ENCODE measurements at places on chromosomes 5 and 9.

GRCh38 chr9:517993-518392 lies 303.3 kb downstream of the DOCK8 start:
- no peak for DNase-seq

GRCh38 chr9:3497857-3498256 lies 27.9 kb downstream of the RFX3 start:
- no peak for DNase-seq

- DNase-seq, result no peak
These were observed 25.9 kb downstream of the SRFBP1 start for GRCh38 chr5:121987685-121988073.

DNA sequence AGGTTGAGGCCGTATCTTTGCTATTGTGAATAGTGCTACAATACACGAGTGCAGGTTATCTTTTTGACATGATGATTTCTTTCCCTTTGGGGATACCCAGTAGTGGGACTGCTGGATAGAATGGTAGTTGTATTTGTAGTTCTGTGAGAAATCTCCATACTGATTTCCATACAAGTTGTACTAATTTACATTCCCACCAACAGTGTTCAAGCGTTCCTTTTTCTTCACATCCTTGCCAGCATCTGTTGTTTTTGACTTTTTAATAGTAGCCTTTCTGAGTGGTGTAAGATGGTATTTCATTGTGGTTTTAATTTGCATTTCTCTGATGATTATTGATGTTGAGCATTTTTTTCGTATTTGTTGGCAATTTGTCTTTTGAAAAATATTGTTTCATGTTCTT lies 41.4 kb downstream of the CNOT6 start:
- DNase-seq, result no peak

GRCh38 chr5:169223595-169223953 lies 77.4 kb downstream of the SLIT3 start:
- DNase-seq, result no peak

DNA sequence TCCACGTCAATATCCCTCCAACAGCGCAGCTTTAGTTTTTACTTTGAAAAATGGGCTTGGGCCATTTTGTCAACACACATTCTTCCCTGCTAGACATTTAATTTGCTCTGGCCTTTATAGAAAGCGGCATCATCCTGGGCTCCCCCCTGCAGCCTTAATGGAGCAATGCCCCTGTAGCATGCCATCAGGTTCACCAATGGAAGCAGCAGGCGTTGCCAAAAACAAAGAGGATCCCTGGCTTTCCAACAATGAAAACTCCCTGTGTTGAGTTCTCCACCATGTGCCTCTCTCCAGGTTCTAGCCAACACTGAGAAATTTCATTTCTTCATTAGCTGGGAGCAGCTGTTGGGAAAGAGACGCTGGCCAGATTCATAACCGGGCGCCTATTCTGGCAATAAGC lies 139.5 kb downstream of the ZNF622 start:
- no peak for DNase-seq

DNA sequence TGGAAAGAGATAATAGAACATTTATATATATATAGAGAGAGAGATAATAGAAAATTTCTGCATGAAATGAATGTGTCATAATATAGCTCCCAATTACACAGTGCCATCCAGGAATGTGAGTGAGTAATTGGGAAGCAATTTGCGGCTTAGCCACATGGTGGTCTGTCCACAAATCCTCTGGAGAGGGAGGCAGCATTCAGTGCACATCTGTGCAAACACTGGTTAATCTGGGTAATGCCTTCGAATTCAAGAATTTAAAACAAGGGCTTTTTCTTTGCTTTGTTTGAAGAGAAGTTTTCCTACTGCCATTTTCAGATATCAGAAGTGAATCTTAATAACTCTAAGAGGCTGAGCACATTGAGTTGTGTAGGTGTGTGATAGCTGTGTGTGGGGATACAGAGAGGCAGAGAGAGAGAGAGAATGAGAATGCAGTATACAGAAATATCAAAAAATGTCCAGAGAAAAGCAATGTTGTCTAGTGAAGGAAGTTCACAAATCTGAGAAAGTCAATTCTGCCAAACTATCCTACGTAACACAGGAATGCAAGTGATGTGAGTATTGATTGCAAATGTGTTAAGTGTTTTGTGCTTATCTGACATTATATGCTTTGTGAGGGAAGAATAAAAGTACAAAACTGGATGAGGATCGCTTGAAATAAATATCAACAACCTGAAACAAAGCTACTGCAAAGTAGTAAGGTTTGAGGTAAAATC lies 134.6 kb downstream of the EDIL3 start:
- no peak for DNase-seq

DNA sequence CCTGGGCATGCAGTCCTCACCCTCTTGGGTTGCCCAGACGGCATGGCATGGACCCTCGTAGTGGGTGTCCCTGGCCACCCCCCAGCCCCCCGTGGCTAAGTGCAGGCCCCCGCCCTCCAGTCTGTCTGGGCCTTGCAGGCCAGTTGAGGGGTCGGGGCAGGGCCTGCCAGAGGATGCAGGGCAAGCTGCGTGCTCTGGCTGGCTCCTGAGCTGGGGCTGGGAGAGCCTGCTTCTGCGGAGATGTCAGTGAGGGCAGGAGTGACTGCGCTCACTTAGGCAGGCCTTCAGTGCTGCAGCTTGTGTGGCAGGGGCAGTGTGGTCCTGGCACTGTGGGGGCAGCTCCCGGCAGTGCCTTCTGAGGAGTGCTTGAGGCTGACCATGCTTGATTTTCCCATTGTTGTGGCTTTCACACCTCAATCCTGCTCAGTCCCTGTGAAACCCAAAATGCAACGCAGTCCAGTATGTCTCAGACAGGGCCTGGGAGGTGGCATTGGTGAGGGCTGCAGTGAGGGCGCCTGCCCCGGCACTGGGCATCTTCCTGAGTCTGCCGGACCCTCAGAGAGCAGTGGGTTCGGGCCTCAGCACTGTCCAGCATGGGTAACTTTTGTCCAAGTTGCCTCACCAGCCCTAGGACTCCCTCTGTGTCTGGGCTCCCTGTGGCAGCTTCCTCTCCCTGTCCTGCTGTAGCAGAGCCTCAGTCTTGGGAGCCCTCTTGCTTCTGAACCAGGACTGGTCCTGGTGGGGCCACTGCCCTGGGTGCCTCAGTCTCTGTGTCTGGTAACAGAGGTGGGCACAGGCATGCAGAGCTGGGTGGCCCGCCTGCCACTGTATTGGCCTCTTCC lies 93.0 kb downstream of the PHF2 start:
- no peak for DNase-seq

DNA sequence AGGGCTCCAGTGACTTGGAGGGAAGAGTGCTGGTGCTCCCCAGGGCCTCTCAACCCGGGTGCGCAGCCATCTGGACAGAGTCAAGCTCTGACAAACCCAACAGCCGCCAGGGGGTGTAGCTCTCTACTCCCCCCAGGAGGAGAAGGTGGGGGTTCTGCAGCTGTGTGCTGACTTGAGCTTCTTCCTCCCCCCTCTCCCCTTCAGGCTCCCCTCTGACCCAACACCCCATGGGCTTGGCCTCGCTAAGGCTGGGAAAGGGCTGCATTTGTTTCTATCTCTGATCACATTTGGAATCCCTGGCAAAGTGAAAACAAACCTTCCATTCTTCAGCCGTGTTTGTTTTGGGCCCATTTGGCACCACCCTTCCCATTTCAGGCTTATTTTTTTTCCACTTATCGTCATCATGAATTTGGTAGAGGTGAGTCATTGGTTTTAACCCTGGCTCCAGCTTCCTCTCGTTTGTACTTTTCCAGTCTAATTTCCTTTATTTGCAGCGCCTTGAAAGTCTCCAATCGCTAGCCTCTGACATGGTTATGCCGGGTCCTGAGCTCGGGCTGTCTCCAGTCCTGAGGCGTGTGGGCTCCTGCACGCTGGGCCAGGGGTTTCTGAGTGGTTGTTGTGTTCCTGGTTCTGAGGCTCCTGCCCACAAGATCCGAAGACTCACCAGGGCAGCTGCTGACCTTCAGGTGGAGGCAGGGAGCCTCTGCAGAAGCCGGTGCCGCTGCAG lies 36.1 kb downstream of the DAP start:
- no peak for DNase-seq

GRCh38 chr5:93329756-93330155 lies 251.3 kb downstream of the NR2F1-AS1 start:
- no peak for DNase-seq

Data from stimulated activated CD4-positive, alpha-beta T cell treated with anti-CD3 and anti-CD28 coated beads, Interleukin-15, amount 100 ng/mL, for 48 hours (primary cell).